Body of pancreas (tissue), 4 donors: ENCODE measurements at places on chromosomes 11 and 22. TPM values are rescaled to one million over a fixed set of nuclear protein-coding genes. Genes with fewer than 3 reads are reported as not detected.

SPCS2 gene
- 30.4 TPM for total RNA-seq

DNA sequence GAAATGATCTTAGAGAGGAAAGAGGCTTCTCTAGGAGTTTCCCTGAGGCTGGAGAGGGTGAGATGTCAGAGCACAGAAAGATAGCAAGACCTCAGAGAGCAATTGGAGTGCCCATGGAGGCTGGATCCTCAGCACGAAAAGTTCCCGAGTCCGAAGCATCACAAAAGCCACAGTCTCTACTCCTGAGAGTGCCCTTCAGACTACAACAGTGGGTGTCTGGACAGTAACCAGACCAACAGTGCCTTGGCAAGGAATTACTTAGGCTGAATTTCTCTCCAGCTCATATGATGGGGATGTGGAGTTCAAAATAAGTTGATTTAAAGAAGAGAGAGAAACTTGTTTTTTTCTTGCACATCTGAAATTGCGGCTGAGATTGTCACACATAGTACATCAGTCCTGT, 31.9 kb upstream of the PSMA1 start:
- DNase-seq: no peak

PPM1F gene
- 14.5 TPM for total RNA-seq

WNT7B gene
- not detected for total RNA-seq

TCIRG1 gene
- total RNA-seq: 798 TPM

DNA sequence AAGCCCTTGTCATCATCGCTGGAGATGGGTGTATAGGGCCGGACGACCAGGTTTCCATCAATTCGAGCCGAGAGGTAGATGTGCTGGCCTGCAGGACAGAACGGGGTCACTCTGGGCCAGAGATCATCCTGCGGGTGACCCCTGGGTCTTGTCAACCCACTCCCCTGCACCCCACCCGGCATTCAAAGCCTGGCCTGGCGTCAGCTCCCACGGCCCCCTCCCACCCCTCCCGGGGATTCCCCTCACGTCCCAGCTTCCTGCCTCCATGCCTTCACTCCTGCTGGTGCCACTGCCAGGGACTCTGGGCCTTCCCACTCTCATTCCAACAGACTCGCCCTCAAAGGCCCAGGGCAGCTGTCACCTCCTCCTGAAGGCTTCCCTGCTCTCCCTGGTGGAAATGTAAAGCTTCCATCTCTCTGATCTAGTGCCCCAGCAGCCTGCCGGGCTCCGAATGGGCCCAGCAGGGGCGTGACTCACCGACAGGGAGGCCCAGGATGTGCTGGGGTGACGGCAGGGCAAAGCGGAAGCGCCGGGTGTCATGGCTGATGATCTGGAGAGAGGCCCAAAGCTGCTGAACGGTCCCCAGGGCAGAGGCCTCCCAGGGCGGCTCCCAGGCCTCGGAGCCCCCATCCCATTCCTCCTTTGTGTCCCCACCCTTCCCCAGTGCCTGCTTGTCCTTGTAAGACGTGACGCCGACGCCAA, 9.3 kb downstream of the ATP5MGL start:
- DNase-seq: no peak
